ENCODE measurements at places on chromosomes 12 and 14. TPM values are rescaled to one million over a fixed set of nuclear protein-coding genes. Genes with fewer than 3 reads are reported as not detected.
A peak's percentile ranks its signal among the peaks of the same experiment; 100 is the strongest.

Gene DTX3
- total RNA-seq = 19.5 TPM

Gene TSHR
- not detected for total RNA-seq

Gene TESPA1
- 91.7 TPM for total RNA-seq

Gene FAM181A
- total RNA-seq = not detected

- ATAC-seq = no peak
Measured at GRCh38 chr12:65561798-65562382, 262.4 kb upstream of the HMGA2 start.

GRCh38 chr14:73879027-73879426 lies 7.6 kb upstream of the ZNF410 start:
- ATAC-seq = no peak

DNA sequence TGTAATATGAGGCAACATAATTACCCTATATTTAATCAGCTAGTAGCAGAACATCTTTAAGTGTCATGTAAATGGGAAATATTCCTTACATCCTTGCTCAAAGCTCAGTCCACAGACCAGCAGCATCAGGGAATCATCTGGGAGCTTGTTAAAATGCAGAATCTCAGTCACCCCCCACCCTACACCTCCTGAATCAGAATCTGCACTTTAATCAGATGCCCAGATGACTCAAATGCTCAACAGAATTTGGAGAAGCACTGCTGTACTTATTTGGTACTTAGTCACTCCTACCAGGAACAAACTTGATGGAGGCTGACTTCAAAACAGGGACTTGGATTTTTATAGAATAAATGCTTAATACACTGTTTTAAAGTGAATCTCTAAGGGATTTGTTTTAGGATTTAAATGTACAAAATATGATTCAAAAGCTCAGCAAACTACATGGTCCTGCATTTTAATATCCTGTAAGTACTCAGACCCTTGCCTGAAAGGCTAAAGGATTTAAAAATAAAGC lies 96.5 kb downstream of the ARMH4 start:
- ATAC-seq = no peak

DNA sequence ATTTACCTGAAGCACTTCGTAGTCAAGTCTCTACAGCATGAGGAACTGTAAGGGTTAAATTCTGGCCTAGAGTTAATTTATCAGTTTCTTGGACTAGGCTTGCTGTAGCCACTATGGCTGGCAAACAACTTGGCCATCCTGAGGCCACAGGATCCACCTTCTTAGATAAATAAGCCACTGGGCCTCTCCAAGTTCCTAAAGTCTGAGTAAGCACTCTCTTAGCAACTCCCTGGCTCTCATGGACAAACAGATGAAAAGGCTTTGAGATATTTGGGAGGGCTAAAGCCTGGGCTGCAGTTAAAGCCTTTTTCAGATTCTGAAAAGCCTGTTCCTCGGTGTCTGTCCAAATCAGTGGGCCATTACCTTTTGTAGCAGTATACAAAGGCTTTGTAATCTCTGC lies 675.0 kb downstream of the TMEM121 start:
- no peak for ATAC-seq

DNA sequence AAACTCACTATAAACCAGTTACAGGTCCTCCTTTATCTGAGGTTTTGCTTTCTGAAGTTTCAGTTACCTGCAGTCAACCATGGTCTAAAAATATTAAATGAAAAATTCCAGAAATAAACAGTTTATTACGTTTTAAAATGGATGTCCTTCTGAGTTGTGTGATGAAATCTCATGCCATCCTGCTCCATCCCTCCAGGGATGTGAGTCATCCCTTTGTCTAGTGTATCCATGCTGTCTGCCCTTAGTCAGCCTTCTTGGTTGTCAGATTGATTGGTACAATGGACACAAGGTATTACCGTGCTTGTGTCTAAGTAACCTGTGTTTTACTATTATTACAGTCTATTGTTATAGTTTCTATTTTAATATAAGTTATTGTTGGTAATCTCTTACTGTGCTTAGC lies 328.3 kb downstream of the APAF1 start:
- ATAC-seq = no peak

DNA sequence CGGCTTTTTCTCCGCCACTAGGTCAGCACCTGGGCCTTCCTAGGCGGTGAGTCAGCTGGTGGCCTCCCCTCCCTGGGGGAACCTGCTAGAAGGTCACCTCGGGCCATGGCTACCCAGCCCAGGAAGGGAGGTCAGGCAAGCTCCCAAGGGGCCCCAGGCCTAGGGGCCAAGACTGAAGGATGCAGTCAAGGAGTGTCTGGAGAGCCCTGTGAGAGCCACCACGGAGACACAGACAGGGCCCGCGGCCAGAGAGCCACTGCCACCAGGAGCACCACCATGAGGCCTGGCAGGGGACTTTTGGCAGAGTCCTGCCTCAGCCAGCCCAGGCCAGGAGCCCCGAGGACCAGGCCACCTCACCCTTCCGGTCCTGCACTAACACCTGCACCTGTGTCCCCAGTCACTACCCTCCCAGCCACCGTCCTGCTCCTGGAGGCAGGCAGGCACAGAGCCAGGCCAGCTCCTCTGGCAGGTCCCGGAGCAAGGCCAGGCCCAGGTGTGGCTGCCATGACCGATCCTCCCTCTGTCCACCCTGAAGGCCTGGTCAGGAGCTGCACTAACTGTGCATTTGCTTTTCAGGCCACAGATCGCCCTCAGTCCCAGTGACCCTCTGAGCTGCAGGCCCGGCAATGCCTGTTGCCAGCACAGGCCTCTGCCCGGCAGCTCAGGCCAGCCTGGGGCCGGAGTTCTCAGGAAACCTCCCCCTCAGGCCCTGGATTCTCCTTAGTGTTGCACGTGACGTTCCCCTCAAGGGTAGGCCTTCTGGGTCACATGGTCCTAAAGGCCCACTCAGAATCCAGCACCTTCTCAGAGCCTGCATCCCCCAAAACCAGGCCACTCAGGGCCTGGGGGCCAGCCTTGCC lies 6.9 kb downstream of the PHETA1 start:
- ATAC-seq = no peak

- ATAC-seq = no peak
Measured at GRCh38 chr14:45679853-45680252, 426.9 kb upstream of the MIS18BP1 start.

DNA sequence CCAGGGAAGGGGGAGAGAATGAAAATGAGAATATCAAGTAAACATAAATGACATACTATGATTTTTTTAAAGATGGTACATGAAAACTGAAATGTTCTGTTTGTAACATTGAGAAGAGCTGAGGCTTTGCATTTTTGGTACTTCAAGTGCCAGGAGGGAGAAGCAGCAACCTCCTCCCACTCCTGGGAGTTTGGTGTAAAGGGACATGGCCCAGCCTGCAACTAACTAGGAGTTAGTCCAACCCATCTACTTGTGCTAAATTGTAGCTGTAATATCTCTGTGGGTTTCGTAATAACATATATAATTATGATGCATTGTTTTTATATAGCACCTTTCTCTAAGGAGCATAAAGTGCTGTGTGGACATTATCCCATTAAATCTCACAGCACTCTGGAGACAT lies 517.5 kb downstream of the NELL2 start:
- no peak for ATAC-seq

GRCh38 chr14:24845851-24846250 lies 204.1 kb downstream of the STXBP6 start:
- ATAC-seq = no peak

- no peak for ATAC-seq
Measured at GRCh38 chr14:33369041-33369440, 430.4 kb downstream of the NPAS3 start.

DNA sequence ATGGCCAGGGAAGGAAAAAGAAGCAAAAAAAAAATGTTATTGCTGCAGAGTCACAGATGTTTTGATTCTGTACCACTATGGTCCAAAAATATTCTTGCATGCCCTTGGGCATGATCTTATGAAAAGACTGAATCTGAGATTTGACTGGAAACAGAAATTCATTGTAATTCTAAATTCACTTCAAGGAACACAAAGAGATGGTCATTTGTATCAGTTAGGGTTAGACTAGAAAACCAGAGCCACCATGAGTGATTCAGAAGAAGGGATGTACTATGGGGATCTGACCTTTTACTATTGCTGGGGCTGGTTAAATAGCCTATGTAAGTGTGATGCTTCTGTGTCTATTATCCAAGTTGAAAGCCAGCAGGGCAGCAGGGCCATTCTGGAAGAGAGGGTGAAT lies 5.2 kb downstream of the TMTC1 start:
- ATAC-seq = no peak

DNA sequence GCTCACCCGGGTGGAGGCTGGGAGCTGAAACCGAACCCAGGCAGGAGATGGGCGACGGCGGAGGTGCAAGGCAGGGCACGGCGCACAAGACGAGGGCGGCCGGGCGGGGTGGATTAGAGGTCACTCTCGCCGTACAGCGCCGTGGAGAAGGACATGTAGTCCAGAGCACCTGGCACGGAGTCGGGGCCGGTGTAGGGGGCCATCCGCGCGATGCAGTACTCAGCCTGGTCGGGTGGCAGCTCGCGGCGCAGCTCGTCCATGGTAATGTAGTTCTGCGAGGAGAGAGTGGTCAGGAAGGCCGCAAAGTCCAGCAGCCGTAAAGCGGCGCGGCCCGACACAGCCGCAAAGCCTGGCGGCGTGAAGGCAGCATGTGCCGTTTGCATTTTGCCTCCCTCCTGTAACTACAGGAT lies 81.9 kb upstream of the ZFP36L1 start:
- ATAC-seq = no peak

DNA sequence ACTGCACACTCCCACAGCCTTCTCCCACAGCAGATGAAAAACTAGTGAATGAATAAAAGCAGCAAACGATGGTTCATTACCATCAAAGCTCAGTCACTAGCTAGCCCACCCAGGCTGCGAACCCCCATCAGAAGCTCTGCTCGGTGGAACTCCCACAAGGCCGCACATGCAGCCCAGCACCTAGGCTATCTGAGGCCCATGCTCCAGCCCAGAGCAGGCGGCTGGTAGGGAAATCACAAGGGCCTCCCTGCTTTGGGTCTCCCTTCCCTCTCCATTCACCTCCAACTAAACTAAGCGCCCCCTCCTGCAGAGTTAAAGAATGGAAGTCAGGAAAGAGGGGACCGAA lies 69.0 kb downstream of the ITPK1 start:
- ATAC-seq = no peak

GRCh38 chr12:67034110-67034879 lies 234.9 kb upstream of the CAND1 start:
- peak; percentile 69 for ATAC-seq

- ATAC-seq = peak; percentile 29
Measured at GRCh38 chr12:70661466-70662161, 24.4 kb upstream of the PTPRB start.
